T-helper 2 cell treated with Interferon-gamma antibody and Interleukin-4, amounts not matched to agents 100 ng/mL and 5 ng/mL, for 36 hours (primary cell): ENCODE measurements at places on chromosomes 12 and 14. TPM values are rescaled to one million over a fixed set of nuclear protein-coding genes. Genes with fewer than 3 reads are reported as not detected.

Gene P2RX2
- total RNA-seq = not detected in 2 replicates

Gene PYGL
- 0.66 and 1.0 TPM in 2 replicates for total RNA-seq

Gene CISTR
- not detected in 2 replicates for total RNA-seq

Gene KLRC1
- not detected in 2 replicates for total RNA-seq

Gene PLA2G1B
- total RNA-seq = not detected in 2 replicates

Gene SIX4
- 0.82 and 0.89 TPM in 2 replicates for total RNA-seq
